Heart right ventricle (tissue), 16 donors: ENCODE measurements at places on chromosomes 16 and 17.

DNA sequence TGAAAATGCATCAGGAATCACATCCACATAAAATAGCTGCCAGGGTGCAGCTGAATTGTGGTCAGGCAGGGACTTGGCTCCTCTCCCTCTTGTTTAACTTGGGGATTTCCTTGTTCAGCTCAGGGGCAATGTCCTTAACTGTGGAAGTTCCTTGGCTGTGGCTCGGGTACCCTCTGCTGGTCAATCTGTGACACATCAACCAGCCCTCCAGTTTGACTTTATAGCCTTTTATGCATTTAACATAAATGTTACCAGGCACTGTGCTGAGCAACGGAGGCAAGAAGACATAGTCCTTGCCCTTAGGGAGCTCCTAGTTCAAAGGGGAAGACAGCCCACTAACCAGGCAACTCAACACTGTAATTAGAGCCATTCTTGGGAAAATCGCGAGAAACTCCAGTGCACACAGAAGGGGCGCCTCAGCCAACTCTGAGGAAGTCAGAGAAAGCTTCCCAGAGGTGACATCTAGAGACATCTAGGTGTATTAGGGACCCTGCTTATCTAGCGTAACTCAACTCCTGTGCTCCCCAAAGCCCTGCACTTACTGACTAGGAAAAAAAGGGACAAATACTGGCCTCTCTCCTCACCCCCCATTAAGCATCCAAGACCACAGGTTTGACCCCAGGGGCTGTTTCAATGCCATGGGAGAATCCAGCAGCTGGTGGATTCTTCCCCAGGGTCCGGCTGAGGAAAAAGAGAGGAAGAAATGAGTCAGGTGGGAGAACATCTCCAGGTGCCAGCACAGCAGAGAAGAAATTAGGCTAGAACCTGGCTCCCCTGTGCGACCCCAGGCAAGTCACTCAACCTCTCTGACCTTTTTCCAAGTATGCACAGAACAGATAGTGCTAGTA is 17.3 kb upstream of the EEF2K start:
- peak; percentile 39 for DNase-seq

- DNase-seq: no peak
These were observed 63.9 kb upstream of the HLF start for GRCh38 chr17:55200904-55201303.

- no peak for DNase-seq
These were observed 7.8 kb downstream of the SUPT4H1 start for GRCh38 chr17:58344047-58344790.

- DNase-seq: no peak
These were observed 464 bp downstream of the HOXB1 start for GRCh38 chr17:48530208-48530886.

- no peak for DNase-seq
These were observed 1.8 kb downstream of the ZSCAN10 start for GRCh38 chr16:3097266-3097665.

- peak; percentile 20 for DNase-seq
These were observed 790 bp downstream of the CRHR1 start for GRCh38 chr17:45784741-45785479.

- no peak for DNase-seq
These were observed 116.5 kb downstream of the CMIP start for GRCh38 chr16:81560979-81561657.

DNA sequence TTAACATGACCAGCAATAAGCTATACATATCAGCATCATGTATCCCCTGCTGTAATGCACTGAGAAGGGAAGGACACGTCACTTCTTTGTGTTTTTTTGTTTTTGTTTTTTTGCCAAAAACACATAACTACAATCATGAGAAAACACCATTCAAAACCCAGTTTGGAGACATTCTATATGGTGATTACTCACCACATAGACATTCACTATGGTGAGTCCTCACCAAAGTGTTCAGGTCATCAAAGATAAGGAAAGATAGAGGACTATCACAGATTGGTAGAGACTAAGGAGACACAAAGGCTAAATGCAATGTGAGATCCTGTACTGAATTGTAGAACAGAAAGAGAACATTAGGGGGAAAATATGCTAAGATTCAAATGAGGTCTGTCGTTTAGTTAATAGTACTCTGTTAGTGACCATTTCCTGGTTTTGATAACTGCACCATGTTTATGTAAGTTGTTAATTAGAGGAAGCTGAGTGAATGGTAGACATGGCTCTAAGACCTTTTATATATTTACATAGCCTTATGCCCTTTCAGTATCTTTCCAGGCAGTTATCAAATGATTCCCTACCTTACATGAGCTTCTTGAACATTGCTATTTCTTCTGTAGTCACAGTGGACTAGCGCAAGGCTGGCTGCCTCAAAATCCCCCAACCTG is 46.6 kb downstream of the PIK3R5 start:
- no peak for DNase-seq

- peak; percentile 12 for DNase-seq
These were observed 25.9 kb downstream of the RNF43 start for GRCh38 chr17:58391302-58391984.

- no peak for DNase-seq
These were observed 5.6 kb downstream of the PER1 start for GRCh38 chr17:8146381-8147140.

GRCh38 chr16:88803264-88803987 is at the start of gene CDT1:
Gene CDT1, plus strand, starts transcription at chr16:88803789. Its CDS starts 43 bp downstream, at chr16:88803832.
- peak; percentile 89 for DNase-seq

DNA sequence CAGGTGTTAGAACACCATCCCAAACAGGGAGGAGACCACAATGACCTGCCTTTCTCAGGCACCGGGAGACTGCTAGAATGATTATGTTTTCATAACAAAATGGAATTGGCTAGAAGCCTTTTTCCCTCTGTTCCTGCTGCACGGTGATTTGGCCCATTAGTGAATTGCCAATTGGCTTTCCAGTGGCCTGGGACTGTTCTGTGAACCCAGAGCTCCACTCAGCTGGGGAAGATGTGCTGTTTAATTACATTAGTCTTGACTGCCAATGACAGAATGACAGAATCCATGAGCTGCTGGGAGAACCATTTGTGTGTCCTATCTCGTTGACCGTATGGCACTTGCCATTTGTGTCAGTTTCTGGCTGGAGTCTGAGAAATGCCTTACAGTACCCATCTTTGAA is 242.9 kb downstream of the CDH11 start:
- no peak for DNase-seq

DNA sequence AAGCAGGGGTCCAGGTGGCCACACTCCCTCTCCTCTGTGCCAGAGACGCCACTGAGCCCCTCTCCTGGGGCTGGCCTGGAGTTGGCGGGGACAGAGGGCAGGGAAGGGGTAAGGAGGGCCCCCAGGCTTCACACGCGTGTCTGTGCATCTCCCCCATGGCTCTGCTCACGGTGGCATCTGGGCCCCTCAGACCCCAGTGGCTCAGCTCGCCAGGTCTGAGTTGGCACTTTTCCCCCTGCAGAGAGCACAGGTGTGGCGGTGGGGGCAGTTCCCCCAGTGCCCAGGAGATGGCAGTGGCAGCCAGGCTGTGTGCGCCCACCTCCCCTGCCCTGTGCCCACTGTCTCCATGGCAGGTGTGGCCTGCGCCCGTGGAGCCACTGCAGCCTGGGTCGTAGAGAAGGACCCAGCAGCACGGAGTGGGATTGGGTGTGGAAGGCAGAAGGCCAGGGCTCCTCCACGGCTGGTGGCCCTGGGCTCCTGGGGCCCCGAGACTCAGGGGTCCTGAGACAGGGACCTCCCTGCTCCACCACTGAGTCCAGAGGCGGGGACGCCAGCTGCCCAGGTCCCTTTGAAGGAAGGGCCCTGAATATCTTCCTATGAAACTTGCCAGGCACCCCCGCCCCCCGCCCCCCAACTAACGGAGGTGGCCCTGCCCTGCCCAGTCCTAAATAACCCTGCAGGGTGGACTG is 4.3 kb upstream of the APRT start:
- no peak for DNase-seq

DNA sequence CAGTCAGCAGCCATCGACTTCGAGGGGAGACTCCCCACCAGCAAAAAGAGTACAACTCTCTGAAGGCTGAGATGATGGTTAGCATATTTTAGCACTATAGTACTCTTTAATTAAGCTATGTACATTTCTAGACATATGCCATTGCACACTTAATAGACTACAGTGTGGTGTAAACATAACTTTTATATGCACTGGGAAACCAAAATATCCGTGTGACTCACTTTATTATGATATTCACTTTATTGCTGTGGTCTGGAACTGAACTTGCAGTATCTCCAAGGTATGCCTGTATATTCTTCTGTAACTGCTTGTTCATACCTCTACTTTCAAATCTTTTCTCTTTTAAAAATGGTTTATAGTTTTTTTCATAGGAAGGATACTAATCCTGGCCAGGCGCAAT is 11.0 kb upstream of the NXPH3 start:
- DNase-seq: no peak

GRCh38 chr17:80220054-80220735 is at the start of the genes SGSH and SLC26A11:
Gene SGSH, minus strand, starts transcription at chr17:80220333. Its CDS starts 20 bp downstream, at chr17:80220313.
Gene SLC26A11, plus strand, starts transcription at chr17:80220427. Its CDS starts 1,134 bp downstream, at chr17:80221561.
- DNase-seq: peak; percentile 82

DNA sequence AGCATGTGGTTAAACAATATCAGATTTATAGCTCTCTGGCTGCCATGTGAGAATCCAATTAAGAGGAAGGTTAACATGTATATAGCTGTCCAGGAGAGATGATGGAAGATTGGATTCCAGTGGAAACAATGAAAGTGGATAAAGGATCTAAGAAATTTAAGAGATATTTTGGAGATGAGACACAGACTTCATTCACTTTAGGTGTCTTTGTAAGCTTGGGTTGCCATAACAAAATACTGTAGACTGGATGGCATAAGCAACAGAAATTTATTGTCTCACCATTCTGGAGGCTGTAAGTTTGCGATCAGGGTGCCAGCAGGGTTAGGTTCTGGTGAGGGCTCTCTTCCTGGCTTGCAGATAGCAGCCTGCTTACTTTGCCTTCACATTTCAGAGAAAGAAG is 155.9 kb upstream of the MYOCD start:
- DNase-seq: no peak

DNA sequence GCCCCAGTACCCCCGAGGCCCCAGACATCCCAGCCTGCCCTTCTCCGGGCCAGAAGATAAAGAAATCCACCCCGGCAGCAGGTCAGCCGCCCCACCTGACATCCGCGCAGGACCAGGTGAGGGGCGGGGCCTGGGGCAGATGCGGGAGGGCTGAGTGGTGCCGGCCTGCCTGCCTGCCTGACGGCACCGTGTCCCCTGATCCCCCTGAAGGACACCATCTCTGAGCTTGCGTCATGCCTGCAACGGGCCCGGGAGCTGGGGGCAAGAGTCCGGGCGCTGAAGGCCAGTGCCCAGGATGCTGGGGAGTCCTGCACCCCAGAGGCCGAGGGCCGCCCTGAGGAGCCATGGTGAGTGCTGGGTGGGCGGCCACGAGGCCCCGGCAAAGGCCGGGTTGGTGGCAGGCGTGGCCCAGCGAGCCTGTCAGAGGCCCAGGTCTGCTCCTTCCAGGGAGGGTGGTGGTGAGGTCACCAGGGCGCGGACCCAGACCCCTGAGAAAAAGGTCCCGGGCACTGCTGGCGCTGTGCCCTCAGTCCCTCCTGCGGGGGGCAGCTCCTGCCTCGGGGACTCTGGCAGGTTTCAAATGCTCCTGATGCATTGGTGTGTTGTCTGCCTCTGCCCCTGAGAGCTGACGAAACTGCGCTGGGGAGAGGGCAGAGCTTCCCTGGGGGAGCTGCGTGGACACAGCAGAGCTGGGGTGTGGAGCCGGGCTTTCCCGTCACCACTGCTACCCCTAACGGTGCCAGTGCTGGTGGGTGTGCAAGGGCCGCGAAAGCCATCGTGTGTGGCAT is 1.2 kb downstream of the CDT1 start:
- DNase-seq: no peak

DNA sequence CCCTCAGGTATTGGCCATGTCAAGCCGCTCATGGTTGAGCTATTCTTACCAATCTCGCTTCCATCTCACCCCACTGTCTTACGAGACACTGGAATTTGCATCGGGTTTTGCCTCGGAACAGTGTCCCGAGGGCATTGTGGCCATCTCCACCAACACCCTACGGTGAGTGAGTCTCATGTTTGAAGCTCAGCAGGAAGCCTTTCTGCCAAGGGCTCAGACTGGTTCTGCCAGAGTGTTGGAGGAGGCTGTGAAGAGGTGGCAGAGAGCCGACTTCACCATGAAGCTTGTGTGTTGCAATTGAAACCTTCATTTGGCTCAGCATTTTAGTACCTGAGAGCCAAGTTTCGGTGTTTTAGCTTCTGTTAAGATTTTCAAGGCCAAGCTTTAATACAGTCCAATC is 38.0 kb downstream of the SF3B3 start:
- no peak for DNase-seq

DNA sequence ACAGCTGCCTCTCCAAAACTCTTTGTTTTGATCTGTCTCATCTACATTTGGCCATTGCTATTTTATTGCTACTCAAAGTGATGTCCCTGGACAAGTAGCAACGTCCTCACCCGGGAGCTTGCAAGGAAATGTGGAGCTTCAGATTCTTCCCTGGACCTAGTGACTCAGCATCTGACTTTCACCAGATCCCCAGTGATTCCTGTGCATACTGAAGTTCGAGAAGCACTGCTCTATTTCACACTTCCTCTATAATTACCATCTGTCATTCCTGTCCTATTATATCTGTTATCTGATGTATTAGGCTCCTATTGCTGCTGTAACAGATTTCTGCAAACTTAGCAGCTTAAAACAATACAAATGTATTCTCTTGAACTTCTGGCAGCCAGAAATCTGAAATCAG is 28.5 kb upstream of the VAT1L start:
- no peak for DNase-seq

GRCh38 chr16:14291286-14291685 is 220.2 kb downstream of the MRTFB start:
- DNase-seq: no peak

GRCh38 chr17:73706858-73707257 is 62.6 kb upstream of the SDK2 start:
- no peak for DNase-seq

GRCh38 chr16:526181-527014 is 1.1 kb upstream of the CAPN15 start:
- peak; percentile 54 for DNase-seq

- DNase-seq: no peak
These were observed 8.3 kb downstream of the PIK3R6 start for GRCh38 chr17:8859027-8859803.

DNA sequence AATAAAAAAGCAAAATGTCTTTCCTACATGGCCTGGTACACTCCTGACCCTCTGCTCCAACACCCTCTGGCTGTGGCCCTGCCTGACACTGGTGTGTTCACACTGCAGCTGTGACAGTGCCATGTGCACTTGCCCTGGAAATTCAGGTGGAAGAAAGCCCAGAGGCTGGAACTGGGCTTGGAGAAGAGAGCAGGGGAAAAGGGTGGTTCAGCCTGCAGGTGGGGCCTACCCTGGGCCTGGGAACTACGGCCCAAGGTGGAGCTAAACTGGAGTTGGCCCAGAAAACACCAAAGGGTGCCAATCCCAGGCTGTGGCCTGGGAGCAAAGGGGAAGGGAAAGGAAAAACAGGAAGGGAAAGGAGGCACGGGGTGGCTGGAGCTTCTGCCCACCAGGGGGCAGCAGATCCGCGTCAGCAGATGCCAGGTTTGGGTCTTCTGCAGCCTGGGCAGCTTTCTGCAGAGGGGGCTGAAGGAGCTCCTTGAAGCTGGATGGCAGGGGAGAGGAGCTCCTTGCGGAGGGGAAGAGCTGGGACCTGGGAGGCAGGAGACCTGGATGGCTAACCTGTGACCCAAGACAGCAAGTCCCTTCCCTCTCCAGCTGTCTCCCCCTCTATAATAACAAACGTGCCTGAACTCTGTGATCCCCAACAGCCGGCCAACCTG is 15.4 kb upstream of the CTCF start:
- peak; percentile 72 for DNase-seq

- DNase-seq: no peak
These were observed 27.7 kb downstream of the RTN4RL1 start for GRCh38 chr17:1997289-1997926.

GRCh38 chr16:88144028-88144511 is 192.8 kb downstream of the BANP start:
- peak; percentile 56 for DNase-seq

GRCh38 chr16:22677024-22677830 is 136.7 kb upstream of the HS3ST2 start:
- no peak for DNase-seq
